ENCODE measurements at places on chromosomes 2 and 18.

DNA sequence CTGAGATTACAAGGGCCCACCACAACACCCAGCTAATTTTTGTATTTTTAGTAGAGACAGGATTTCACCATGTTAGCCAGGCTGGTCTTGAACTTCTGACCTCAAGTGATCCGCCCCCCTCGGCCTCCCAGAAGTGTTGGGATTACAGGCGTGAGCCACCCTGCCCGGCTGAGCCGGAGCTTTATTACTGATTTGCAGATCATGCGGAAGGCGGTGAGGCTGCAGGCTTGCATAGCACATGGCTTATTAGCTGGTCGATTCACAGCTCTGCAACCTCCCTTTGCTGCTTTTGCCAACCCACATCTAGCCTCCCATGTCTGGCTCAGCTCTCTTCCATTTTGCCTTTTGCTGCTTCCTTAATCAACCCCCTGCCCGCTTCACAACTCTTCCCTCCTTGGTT is 210.3 kb downstream of the VAPA start:
- DNase-seq = no peak

GRCh38 chr2:30781451-30781850 is 25.8 kb downstream of the CAPN13 start:
- no peak for DNase-seq

DNA sequence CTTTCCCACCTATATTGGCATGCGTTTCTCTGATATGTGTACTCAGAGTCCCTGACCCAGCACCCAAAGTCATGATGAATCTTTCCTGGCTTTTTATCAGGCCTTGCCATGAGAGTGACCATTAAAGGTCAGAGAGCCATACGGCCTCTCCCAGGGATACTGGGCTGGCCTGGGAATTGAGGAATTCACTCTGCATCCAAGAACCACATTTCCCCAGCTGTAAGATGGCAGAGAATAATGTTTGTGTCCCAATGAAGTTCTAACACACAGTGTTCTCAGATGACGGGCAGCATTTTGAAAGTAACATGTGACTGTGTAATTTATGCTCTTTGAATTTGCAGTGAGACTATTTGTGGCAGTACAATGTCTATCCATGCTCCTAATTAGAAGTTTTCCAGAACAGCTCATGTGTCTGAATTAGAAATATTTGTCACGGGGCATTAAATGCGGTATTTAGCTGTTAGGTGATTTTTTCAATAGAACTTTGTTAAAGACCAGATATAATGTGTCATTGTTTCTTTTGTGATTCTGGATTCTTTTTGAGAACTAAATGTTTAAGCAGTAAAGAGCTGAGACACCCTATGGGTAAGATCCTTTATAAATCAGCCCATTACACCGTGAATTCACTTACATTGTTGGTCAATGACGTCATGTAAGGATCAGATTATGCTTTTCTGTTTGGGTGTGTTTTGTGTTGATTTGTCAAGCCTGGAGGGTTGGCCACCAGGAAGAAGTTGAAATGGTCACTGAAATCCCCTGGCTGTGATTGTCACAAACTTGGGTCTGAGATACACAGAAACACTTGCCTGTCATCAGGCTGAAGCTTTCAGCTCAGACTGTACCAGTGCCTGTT is 7.3 kb upstream of the SLC3A1 start:
- no peak for DNase-seq

- DNase-seq = no peak
These were observed 31.1 kb downstream of the KIF5C start for GRCh38 chr2:148906124-148906523.

GRCh38 chr2:26465266-26465925 is 12.5 kb downstream of the OTOF start:
- no peak for DNase-seq

GRCh38 chr18:11996190-11996754 is 15.0 kb downstream of the IMPA2 start:
- DNase-seq = no peak

DNA sequence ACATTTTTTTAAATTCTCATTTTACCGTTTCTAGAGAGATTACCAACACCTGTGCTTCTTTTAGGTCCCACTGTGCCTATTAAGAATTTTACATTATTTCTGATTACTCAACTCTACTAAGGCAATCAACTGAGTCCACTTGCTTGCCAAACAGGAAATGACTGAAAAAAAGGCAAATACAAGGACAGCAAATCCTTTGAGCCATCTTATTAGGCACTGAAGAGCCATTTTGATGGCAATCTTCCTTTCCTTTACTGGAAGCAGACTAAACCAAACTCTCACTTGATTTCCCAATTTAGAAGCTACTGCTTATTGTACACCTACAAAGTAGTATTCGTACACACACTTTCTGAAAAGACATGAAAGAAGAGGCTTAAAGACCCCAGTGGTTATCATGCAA is 121.4 kb upstream of the COL3A1 start:
- no peak for DNase-seq

DNA sequence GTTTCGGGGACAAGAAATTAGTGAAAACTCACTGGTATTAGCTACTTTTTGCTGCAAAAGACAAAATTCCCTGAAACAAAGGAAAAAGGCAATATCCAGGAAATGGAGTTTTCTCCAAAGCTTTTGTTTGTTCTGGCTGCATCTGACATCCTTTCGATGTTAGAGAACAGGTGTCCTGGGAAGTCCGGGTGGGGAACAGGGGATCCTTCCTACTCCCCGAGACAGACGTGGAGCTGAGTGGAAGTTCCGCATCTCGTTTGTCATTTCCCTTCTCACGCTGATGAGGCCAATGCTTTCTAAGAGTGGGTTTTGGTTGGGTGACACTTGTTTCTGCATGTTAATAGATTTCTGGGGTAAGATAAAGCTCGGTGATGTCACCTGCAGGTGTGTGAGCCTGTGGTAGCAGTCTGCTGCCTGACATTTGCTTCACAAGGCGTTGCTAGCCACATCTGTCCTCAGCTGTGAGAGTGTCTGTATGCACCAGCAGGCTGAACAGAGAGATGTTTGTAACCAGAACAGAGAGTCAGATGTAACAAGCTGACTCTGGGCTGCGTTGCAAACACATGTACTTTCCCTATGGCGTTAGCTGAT is 125.9 kb downstream of the ACOXL start:
- DNase-seq = peak; percentile 38

DNA sequence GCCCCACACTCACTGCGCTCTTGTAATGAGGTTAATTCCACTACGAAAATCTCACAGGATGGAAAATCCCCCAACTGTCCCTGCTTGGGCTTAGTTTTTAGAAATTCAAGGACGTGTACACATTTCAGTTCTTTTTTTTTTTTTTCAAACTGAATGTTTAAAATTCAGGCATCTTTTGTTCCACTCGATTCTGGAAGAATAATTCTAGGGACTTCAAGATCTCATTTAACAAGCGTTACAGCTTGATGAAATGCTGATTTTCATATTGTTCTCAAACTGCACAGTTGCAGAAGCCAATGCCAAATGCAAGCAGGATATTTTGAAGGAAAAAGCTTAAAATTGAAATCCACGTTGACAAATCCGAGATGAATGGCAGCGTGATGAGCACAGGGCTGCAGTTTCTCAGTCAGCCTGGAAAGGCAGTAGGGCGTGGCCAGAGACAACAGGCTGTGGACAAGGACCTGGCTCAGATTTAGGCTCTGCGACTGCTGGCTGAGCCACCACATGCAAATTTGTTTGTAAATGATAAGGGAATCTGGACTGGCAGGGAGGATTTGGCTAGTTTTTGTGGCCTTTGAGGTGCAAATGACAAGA is 128.1 kb upstream of the MYCN start:
- no peak for DNase-seq

- no peak for DNase-seq
These were observed 88.6 kb downstream of the SLC5A7 start for GRCh38 chr2:108074946-108075345.

- DNase-seq = no peak
These were observed 225.0 kb downstream of the TTC32 start for GRCh38 chr2:19676770-19677169.

DNA sequence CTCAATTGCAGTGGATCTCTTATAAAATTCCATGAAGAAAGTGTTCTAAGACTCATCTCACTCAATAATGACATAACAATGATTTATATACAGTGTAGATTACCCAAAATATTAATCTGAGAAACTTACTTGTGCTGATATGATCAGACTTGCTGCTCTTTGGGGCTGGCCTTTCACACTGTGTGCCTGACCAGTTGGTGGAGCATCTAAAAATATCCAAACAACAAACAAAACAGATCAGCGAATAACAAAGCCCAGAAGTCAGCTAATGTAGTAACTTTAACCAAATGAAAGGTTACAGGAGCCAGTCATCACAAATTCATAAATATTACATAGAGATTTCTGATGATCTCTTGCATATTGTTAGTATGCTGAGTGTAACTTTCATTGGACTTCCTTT is 1466.8 kb upstream of the NXPH2 start:
- DNase-seq = no peak

DNA sequence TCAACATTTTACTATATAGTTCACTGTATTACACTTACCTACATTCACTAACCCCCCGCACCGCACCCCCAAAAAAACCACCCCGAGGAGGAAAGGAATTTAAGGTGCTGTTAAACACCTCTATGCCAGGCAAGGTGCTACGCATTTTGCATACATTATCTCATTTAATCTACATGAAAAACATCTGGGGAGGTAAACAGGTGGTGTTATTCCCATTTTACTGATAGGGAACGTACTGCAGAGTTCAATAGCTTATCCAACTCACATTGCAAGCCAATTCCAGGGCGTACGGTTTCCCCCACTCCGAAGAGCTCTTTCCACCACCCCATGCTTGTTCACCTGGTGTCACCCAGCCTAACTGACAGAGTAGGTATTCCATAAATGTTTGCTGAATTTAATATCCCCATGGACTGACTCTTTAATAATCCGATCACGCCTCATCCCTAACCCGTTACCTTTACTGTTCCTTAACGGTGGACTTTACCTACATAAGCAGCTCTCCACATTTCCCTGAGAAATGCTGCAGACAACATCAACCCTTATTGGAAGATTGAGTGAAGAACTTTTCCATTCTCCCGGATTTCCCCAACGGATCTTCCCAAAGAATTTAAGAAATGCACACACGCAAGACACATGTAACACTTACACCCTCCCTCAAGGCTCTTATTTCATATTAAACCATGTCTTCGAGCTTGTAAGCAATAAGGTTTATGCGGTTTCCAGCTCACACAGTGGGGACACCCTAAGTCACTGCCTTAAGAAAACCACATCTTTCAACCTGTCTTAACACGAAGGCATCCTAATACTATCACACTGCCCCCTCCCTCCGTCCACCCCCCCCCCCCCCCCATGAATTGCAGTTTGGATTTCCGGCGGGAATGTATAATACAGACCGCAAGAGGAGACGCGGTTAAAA is 1.2 kb downstream of the RAPH1 start:
- DNase-seq = no peak

- no peak for DNase-seq
These were observed 79.2 kb upstream of the EPC2 start for GRCh38 chr2:148565272-148565894.

DNA sequence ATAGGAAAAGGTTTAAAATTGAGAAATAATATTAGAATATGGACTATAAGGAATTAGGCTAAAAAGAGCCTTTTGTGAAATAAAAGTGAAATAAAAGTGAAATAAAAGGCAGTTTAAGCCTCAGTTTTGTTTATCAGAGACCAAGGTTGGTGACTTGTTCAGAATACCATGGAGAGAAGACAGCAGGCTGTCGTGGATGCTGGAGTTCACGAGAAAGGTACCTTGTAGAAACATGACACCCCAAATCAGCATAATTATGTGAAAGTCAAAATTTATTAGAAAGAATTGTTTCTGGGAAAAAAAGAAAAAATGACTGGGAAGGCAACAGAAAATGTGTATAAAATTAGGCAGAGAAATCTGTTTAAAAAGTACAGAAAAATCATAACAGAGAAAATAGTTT is 46.5 kb upstream of the SPAG16 start:
- no peak for DNase-seq

GRCh38 chr2:232229911-232230310 is 148.6 kb upstream of the ALPP start:
- no peak for DNase-seq

DNA sequence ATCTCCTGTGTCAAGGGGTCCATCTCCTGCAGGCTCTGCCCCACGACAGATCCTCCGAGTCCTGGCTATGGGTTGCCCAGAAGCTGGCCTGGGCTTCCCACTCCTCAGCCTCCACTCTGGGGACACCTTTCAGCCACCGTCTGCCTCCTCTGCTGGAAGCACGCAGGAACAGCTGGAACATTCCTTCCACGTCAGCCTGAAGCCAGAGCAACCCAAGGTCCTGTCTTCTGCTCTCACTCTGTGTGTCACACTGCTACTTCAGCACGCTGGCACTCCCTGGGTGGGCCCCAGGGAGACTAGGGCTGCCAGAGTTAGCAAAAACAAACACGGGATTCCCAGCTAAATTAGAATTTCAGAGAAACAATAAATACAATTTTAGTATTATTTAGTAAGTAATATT is 148.8 kb downstream of the HRH4 start:
- DNase-seq = no peak

GRCh38 chr2:129910446-129911362 is 68.8 kb upstream of the RAB6C start:
- DNase-seq = no peak

DNA sequence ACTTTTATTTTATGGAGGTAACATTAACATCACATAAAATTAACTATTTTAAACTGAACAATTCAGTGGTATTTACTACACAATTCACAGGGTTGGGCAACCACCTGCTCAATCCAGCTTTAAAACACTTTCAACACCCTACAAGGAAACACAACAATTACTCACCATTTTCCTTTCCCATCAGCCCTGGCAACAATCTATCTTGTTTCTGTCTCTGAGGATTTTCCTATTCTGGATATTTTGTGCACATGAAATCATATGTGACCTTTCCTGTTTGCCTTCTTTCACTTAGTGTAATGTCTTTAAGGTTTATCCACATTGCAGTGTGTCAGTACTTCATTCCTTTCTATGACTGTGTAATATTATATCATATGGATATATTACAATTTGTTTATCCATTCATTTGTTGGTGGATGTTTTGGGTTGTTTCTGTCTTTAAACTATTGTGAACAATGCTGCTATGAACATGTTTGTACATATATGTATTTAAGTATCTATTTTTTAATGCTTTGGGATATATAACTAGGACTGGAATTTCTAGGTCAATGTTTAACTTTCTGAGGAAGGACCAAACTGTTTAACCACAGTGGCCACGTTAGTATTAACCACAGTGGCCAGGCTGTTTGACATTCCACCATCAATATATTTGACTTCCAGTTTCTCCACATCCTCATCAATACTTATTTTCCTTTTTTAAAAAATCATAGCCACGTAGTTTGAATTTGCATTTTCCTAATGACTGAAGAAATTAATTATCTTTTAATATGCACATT is 72.4 kb upstream of the KIF5C start:
- DNase-seq = no peak

Measured in head of caudate nucleus (tissue), 42 donors.